Amygdala (tissue), 56 donors: ENCODE measurements at places on chromosomes 1 and 21.

- peak; percentile 74 for DNase-seq
Measured at GRCh38 chr1:16187748-16188401, 24.6 kb downstream of the ARHGEF19 start.

GRCh38 chr21:26388731-26389231 lies 184.3 kb downstream of the CYYR1 start:
- no peak for DNase-seq

- DNase-seq, result no peak
Measured at GRCh38 chr1:151574575-151575529, 34.7 kb downstream of the TUFT1 start.

DNA sequence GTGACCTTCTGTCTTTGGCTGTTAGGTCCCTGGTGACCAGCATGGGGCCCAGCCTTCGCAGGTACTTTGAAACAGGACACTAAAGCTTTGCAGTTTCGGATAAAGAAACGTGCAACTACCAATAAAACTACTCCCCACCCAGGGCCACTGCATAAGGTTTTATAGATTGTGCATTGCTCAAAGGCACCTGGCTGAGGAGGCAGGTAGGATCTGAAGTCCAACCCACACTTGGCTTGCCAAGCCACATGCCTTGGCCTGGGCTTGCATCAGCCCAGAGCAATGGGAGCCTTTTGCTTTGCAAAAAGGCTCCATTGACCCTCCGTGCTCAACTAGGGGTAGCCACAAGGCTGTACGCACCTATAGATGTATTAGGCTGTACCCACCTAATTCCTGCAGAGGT lies 84.4 kb upstream of the SYT6 start:
- no peak for DNase-seq

GRCh38 chr1:31541194-31541593 lies 35.1 kb upstream of the TINAGL1 start:
- no peak for DNase-seq

GRCh38 chr1:180402001-180402400 lies 100.4 kb downstream of the ACBD6 start:
- no peak for DNase-seq

- peak; percentile 22 for DNase-seq
Measured at GRCh38 chr1:160206036-160206389, 829 bp downstream of the PEA15 start.
